Progenitor cell of endocrine pancreas (in vitro differentiated cells): ENCODE measurements at places on chromosomes 16 and 17.

DNA sequence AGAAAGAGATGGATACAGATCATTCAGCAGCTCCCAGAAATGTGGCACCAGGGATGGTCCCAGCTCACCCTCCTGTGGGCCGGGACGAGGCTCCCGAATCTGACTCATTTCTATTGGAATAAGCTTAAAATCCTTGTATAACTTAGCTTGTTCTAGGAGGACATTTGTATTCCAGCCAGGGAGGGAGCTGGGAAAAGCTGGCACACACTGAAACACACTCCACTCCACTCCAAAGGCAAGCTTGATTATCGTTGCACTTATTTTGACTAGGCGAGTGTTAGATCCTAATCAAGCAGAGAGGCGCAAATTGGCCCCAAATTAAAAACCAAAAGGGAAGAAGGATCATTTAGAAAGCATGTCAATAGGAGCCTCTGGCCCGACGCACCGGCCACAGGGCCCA is 339.5 kb downstream of the HS3ST4 start:
- no peaks in the 10 kb centered on the region for H3K36me3 ChIP-seq
- peaks cover 33% of the 10 kb centered on the region for H3K27me3 ChIP-seq
- no peak overlapping the region for H3K4me3 ChIP-seq
- H3K4me1 ChIP-seq: no peaks in the 10 kb centered on the region
- no peak overlapping the region for H3K27ac ChIP-seq
- no peak for DNase-seq

DNA sequence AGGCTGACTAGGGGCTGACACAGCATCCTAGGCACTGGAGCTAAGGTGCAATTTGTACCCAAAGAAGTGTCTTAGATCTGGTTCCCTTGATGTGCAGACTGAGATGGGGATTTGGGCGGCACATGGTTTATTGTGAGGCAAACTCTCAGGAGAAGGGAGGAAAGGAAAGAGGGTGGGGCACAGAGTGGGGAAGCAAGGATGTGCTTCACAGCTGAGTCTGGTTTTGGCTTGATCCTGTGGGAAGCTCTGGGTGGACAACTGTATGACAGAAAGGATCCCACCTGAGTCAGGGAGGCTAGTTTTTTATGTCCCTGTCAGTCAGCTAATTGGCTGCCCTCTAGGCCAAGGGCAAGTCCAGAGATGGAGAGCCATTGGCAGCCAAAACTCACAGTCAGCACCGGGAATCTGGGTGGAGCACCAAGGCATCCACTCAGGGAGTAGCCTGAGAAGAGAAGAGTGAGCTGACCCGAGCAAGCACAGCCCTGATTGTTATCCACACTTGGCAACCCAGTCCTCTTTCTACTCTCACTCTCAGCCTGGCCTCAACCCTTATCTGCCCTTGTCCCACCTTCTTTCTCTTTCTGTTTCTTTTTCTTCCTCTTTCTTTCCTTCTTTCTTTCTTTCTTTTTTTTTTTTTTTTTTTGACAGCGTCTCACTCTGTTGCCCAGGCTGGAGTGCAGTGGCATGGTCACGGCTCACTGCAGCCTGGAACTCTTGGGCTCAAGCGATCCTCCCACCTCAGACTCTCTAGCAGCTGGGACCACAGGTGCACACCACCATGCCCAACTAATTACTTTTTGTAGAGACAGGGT is 12.0 kb downstream of the ARL4D start:
- DNase-seq: no peak
- H3K36me3 ChIP-seq: no peaks in the 10 kb centered on the region
- no peak overlapping the region for H3K4me3 ChIP-seq
- peaks cover 10% of the 10 kb centered on the region for H3K27me3 ChIP-seq

- no peaks in the 10 kb centered on the region for H3K27me3 ChIP-seq
- H3K27ac ChIP-seq: peak overlapping the region; percentile 73
- DNase-seq: no peak
- H3K4me3 ChIP-seq: no peak overlapping the region
- H3K36me3 ChIP-seq: peaks cover 40% of the 10 kb centered on the region
Observed at GRCh38 chr16:3745751-3746355, 28.5 kb upstream of the TRAP1 start.

DNA sequence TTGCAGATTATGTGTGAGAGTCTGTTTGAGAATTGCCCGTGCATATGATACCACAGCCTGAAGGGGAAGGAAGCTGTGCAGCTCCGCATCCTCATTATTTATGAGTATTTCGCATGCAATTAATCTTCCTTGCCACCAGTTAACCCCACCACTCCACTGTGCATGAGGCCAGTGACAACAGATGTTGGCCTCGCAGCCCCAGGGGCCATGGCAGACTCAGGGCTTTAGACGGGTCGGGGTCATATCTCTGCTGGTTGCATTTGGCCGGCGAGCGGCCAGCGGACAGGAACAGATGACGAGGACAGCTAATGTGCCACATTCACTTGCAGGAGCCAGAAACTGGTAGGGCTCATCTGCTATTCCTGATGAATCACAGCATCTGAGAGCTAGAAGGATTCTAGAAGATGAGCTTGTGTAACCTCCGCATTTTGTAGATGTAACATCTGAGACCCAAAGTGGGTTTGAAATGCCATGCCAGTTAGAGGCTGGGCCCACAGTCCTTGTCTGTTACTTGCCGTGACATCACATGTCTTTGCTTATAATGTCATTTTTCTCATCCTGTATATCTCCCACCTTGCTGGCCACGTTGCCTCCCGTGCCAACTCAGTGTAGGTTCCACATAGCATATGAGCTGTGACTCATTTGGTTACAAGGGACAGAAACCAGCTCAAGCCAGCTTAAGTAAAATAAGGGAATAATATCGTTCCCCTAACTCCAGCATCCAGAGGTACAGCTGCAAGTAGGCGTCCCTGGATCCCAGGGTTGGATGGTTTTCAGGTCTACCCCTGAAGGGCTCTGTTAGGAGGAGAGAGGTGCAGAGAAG is 137.2 kb downstream of the SNX29 start:
- no peak overlapping the region for H3K27ac ChIP-seq
- no peak for DNase-seq
- no peaks in the 10 kb centered on the region for H3K36me3 ChIP-seq

DNA sequence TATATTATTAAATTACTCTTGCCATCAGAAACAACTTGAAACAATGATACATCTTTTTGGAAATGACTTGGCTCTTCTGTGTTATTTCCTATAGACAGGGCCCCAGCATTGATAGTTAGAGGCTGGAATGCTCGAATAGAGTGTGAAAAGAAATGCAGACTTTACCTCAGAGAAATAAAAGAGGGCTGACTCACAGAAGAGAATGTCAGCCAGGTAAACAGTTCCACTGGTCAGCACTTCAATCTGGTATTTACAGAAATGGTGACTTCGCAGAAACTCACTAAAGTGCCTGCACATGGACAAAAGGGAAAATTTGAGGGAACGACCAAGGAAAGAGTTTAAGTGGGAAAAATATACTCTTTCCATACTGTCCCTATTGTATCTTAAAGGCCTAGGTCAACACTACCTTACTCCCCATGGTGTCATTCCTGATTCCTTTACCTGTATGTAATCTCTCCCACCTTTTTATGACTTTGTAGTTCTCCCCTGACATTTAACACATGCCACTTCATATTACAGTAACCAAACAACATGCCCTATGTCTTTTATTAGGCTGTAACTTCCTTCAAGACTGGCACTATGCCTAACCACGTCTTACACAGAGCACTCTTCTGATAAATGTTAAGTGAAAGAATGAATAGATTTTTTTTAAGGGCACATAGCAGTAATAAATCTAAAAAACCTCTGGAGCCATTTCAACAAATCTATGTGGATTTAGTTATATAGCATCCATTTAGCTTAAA is 36.7 kb downstream of the AKAP10 start:
- H3K4me3 ChIP-seq: no peak overlapping the region
- H3K27me3 ChIP-seq: no peaks in the 10 kb centered on the region
- peak overlapping the region; percentile 73 for H3K27ac ChIP-seq
- H3K36me3 ChIP-seq: peaks cover 17% of the 10 kb centered on the region

DNA sequence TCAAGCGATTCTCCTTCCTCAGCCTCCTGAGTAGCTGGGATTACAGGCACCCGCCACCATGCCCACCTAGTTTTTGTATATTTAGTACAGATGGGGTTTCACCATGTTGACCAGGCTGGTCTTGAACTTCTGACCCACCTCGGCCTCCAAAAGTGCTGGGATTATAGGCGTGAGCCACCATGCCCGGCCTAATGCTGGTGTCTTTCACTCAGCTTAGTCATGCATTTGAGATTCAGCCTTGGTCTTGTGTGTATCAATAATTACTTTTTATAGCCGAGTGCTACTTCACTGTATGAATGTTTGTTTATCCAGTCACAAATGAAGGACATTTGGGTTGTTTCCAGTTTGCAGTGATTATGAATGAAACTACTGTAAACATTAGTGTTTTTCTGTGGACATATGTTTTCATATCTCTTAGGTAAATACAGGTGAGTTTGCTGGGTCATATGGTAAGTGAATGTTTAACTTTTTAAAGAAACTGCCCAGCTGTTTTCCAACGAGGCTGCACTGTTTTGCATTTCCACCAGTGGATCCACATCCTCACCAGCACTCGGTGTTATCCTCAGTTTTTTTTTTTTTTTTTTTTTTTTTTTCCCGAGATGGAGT is 11.0 kb upstream of the PLCG2 start:
- H3K4me3 ChIP-seq: no peak overlapping the region
- H3K36me3 ChIP-seq: peaks cover 2% of the 10 kb centered on the region
- peaks cover 4% of the 10 kb centered on the region for H3K4me1 ChIP-seq
- peaks cover 9% of the 10 kb centered on the region for H3K27me3 ChIP-seq

DNA sequence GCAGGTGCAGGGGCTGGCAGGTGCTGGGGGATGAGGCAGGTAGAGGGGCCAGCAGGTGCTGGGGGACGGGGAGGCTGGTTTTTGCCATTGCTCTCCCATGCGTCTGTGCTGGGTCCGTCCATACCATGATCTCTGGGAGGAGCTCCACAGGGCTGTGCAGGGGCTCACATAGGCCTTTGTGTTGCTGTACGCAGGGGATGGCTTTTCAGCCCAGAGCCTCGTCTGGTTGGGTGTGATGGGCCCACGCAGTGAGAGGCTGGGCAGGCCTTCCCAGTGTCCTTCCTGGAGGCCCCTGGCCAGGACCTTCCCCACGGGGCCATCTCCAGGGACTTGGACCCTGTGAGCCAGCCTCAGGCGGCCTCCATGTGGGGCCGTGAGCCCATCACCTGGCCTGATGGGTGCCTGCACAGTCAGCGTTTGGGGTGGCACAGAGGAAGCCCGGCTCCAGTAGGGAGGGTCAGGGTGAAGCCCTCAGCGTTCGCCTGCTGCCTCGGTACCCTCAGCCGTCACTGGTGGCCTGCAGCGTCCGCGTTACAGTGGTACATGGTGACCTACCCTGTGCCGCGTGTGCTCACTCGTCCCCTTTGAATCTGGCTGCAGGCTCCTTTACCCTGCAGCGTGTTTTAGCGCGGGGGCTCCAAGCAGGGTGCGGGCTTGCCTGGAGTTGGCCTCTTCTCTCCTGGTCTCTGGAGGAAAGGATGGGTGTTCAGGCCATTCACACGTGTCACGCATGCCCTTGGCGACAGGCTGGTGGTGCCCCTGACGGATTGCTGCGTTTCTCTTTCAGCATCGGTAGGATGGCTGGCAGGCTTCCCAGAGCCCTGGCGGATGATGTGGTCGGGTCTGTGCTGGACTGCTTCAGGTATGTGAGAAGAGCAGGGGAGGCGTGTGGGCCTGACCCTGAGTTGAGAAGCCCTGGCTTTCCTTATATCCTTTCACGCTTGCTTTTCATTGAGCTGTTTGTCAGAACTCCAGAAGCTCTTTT is 30.6 kb downstream of the ZNF750 start:
- H3K4me1 ChIP-seq: no peaks in the 10 kb centered on the region
- no peak overlapping the region for H3K27ac ChIP-seq
- H3K36me3 ChIP-seq: no peaks in the 10 kb centered on the region
- H3K27me3 ChIP-seq: no peaks in the 10 kb centered on the region

DNA sequence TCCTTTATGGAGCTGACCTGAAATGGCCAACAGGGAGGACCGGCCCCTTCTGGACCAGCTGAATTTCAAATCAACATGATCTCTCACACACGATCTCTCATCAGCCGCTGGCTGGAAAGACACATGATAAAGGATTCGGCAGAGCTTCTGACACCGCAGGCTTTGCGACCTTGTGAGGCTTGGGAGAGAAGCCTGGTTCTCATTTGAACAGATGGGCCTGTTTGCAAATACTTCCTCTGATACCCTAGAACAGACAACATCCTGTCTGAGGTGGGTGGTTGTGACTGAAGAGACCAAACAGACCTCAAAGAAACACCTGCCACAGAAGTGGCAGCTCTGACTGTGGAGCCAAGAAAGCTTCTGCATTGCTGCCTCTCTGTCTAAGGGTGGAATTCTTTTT is 77.9 kb upstream of the SDK2 start:
- peaks cover 2% of the 10 kb centered on the region for H3K4me1 ChIP-seq
- no peak overlapping the region for H3K27ac ChIP-seq
- H3K27me3 ChIP-seq: peaks cover 14% of the 10 kb centered on the region
- no peaks in the 10 kb centered on the region for H3K36me3 ChIP-seq
- DNase-seq: no peak
- H3K4me3 ChIP-seq: no peak overlapping the region

DNA sequence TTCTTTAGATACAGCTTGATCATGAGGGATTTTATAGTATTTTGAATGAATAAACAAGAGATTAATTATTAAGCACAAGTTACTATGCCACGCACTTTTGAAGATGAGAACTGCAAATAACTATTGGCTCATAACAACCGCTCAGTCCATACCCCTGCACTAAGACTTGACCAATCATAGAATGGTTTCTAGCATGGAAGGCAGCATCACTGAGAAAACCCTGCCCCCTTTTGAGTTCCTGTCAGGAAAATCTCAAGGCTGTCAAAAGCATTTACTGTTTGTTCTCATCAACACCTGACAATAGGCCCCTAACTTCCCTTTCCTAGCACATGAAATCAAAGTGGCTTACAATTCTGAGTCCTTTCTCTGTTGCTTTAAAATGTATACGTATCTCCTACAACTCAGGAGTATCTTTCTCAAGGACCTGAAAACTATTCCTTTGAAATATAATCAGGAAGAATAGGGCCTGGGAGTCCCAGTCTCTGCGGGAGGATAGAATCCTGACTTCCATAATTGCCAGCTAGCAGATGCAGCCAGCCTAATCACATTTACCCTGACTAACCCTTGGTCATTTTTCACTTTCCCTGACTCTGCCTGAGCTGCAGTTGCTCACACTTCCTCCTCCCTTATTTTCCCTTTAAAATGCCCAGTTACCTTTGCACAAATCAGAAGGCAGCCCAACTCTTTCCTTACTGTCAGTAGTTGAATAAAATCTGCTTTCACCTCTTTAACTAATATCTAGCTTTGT is 9.1 kb upstream of the MMD start:
- DNase-seq: no peak
- peaks cover 24% of the 10 kb centered on the region for H3K4me1 ChIP-seq
- H3K36me3 ChIP-seq: no peaks in the 10 kb centered on the region
